ENCODE measurements at places on chromosomes 6 and 20. TPM values are rescaled to one million over a fixed set of nuclear protein-coding genes. Genes with fewer than 3 reads are reported as not detected.

Gene TINAG
- total RNA-seq: 0.50 TPM

Gene PM20D2
- total RNA-seq: 11.8 TPM

Gene TAF4
- 13.6 TPM for total RNA-seq

Gene MTRF1L
- total RNA-seq: 27.3 TPM

Gene AIG1
- 51.9 TPM for total RNA-seq

Gene KCNB1
- 0.45 TPM for total RNA-seq

Gene ADGRF5
- 38.1 TPM for total RNA-seq

Gene WFDC5
- total RNA-seq: not detected

Gene OR2J3
- not detected for total RNA-seq

Gene RNF39
- not detected for total RNA-seq

Gene SIRPD
- total RNA-seq: not detected

Gene SALL4
- not detected for total RNA-seq

Gene CCND3
- 53.7 TPM for total RNA-seq

Gene GNAS-AS1
- 0.50 TPM for total RNA-seq

Gene SYCP2L
- total RNA-seq: 0.45 TPM

Gene BANF2
- not detected for total RNA-seq

Gene DSP
- 311 TPM for total RNA-seq

Gene TBX18
- total RNA-seq: 8.7 TPM

Gene POFUT1
- total RNA-seq: 27.3 TPM

Gene CCN5
- 292 TPM for total RNA-seq

Gene C20orf141
- total RNA-seq: not detected

Gene C20orf96
- 9.1 TPM for total RNA-seq

Gene MCCD1
- not detected for total RNA-seq

Gene SLC22A23
- total RNA-seq: 2.8 TPM

Gene RRAGD
- 143 TPM for total RNA-seq

Gene PPIL1
- 67.5 TPM for total RNA-seq

Gene SLC17A3
- total RNA-seq: not detected

Gene PTCHD4
- 0.50 TPM for total RNA-seq

Gene PCNA
- total RNA-seq: 29.1 TPM

Gene CD2AP
- 12.1 TPM for total RNA-seq

Gene PERP
- 37.0 TPM for total RNA-seq

Gene NMBR
- total RNA-seq: not detected

Gene KHDC1L
- total RNA-seq: not detected

Gene RAET1G
- total RNA-seq: not detected

Data from right cardiac atrium (tissue), 5 donors.